ENCODE measurements at places on chromosomes 12 and 14. TPM values are rescaled to one million over a fixed set of nuclear protein-coding genes. Genes with fewer than 3 reads are reported as not detected.

The KRT82 gene
- not detected for total RNA-seq

The MYO1H gene
- total RNA-seq: 0.15 TPM

The CIROP gene
- not detected for total RNA-seq

The NTN4 gene
- total RNA-seq: 72.4 TPM

The IL22 gene
- total RNA-seq: not detected

DNA sequence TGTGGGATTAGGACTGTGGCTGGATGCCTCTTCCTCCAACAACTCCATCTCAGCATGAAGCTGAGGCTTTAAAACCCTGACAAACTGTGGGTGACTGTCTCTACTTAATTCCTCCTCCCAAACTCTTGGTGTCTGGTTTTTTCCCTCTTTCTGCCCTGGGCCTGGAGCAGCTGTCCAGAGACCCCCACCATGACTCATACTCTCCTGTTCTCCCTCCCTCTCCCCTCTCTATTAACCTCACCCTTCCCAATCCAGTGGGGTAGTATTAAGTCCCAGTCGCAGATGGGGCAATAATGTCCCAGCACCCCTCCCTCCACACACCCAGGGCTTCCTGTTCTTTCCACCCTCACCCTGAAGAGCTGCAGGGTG, 2.0 kb upstream of the DNAJC14 start:
- no peak for DNase-seq

DNA sequence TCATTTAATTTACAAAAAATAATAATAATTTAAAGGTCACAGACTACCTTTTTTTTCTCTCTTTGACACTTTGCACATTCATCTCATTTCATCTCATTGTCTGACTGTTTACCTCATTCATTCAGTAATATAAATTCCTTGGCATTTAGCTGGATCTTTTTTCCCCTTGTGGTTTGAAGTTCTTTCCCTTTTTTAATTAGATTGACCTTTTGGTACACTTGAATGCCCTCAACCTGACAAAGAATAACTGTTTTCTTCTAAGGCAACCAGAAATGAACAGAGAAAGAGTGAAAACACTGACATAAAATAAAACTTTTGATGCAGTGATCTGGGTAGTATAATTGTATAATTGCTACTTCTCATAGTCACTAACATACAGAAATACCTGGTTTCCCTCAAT, 774.9 kb upstream of the NOVA1 start:
- DNase-seq: no peak

DNA sequence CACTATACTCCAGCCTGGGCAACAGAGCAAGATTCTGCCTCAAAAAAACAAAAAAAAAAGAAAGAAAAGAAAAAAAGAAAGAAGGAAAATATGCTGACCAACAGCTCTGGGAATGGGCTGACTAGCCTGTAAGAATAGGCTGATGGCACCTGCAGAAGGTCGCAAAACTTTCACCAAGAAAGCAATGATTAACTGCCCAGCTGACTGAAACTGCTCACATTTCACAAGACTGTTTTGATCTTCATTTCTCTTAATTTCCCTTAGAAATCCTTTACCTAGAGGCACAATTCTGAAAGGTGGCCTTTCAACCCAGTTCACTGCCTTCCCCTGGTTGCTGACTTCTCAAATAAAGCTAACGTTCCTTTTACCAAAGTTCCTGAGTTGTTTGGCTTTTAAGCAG, 12.4 kb downstream of the BEST3 start:
- DNase-seq: no peak

DNA sequence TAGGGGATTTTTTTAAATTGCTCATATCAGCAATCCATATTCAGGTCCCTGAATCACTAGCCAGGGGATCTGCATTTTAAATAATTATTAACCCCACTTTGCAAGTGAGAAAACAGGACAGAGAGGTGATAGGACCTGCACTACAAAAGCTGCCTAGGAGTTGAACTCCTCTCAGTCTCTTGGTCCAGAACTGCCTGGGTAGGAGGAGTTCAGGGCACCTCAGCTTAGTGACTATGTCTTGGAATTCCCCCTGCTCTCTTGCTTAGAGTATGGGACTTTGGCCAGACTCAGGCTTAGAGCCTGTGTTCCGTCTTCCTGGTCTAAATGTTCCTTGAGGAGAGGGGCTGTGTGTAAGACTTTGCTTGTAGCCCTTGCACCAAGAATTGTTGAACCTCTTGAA, 68.2 kb upstream of the WSCD2 start:
- no peak for DNase-seq

GRCh38 chr12:1419849-1420371, 174.5 kb downstream of the FBXL14 start:
- DNase-seq: no peak

DNA sequence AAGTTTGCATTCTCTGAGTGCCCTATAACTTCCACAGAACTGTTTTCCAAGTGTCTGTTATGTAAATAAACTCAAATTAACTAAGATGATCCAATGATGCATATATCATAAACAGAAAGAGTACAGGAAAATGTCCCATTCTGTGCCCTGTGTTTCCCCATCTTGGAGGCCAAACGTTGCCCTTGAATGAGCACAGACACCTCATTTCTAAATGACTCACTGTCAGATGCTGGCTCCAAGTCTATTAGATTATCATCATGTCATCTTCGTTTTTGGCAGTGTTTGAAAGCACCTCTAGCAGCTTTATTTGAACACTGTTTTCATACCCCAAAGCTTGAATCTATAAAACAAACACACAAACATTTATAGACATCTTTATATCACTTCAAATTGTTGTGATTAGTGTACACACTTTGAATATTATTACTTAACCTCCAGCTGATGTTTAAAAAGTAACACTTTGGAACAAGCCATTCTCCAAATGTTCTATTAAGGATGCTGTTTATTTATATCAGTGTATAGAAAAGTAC, 424.2 kb downstream of the NOVA1 start:
- DNase-seq: peak; percentile 57

DNA sequence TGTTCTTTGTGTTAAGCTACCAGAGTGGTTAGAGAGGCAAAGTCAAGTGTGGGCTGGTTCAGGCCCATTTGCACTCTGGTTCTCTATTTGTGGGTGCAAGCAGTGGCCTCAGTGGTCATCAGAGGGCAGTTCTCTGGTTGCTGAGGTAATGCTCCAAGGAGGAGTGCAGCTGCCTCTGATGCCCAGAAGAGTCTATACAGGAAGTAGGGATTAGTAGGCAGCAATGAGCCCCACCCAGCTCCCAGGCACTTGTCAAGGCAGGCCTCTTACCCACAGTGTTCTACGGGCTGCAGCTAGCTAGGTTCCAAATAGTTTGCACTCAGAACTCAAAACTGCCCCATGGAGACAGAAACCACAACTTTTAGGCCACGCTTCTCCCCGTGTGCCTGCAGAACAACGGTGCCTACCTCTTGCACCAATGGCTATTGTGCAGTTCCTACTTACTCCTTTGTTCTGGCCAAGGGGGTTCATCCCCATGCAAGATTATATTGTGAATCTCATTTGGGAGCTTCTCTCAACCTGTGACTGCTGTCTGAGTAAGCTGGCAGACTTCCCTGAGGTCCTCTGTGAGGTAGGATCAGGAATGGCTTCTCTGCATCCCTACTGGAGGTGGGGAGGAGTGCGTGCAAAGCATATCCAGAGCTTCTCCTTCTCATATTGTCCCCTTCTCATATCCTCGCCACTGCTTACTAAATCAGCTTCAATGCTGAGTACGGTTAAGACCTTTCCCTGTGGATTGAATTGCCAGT, 410.3 kb upstream of the LMO3 start:
- DNase-seq: no peak

DNA sequence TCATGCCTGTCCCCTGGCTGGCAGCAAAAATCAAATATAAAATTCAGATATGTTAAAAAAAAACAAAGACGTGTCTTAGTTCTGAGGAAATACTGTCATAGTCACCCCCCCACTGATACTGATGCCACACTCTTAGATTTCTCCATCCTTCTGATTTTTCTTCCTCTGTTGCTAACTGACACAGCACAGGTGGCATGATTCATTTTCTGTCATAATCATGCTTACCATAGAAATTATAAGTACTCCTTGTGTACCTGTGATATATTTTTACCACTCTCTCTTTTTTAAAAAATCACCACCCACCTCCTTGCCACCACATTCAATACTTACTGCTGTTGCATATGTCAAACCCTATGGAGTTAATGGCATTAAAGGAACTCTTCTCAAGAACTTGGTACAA, 209.2 kb downstream of the PPM1H start:
- DNase-seq: no peak

DNA sequence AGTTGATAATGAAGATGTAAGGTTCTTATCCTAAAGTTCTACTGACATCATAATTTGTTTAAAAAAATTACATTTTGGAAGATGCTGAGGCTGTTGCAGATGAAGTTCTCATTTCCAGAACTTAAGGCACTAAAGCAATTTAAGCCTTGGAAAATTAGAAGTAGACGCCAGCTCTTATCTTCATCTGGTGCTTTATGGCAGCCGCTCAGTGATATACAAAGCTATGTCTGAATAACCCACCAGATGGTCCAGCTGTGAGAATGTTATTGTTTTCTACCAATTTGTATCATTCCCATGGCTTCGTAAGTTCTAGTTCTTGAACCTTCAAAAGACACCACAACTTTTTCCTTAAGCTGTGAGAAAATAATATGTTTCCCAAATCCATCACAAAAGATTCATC, 212.1 kb upstream of the ARID2 start:
- DNase-seq: peak; percentile 7

DNA sequence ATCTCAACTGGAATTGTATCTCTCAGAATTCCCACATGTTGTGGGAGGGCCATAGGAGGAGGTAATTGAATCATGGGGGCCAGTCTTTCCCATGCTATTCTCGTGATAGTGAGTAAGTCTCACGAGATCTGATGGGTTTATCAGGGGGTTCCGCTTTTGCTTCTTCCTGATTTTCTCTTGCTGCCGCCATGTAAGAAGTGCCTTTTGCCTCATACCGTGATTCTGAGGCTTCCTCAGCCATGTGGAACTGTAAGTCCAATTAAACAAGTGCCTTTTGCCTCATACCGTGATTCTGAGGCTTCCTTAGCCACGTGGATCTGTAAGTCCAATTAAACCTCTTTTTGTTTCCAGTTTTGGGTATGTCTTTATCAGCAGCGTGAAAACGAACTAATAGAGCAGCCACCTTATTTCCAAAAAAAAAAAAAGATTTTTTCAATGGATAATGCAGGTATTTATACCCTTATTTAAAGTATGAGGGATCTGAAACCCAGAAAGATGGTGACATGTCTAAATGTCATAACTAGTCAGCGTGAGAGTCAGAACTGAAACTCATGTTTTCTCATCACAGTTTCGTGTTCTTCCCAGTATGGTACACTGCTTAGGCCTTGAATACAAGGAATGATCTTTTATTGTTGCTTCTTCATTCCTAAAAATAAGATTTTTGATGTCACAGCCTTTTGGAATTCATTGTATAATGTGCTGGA, 89.6 kb downstream of the ERC1 start:
- DNase-seq: no peak

- no peak for DNase-seq
Observed at GRCh38 chr12:7068994-7069346, 8.5 kb downstream of the C1S start.

- DNase-seq: no peak
Observed at GRCh38 chr12:53733051-53733806, 6.0 kb upstream of the CALCOCO1 start.

- no peak for DNase-seq
Observed at GRCh38 chr14:96571311-96571710, 69.1 kb downstream of the PAPOLA start.

- no peak for DNase-seq
Observed at GRCh38 chr12:15664491-15664890, 124.7 kb downstream of the EPS8 start.

DNA sequence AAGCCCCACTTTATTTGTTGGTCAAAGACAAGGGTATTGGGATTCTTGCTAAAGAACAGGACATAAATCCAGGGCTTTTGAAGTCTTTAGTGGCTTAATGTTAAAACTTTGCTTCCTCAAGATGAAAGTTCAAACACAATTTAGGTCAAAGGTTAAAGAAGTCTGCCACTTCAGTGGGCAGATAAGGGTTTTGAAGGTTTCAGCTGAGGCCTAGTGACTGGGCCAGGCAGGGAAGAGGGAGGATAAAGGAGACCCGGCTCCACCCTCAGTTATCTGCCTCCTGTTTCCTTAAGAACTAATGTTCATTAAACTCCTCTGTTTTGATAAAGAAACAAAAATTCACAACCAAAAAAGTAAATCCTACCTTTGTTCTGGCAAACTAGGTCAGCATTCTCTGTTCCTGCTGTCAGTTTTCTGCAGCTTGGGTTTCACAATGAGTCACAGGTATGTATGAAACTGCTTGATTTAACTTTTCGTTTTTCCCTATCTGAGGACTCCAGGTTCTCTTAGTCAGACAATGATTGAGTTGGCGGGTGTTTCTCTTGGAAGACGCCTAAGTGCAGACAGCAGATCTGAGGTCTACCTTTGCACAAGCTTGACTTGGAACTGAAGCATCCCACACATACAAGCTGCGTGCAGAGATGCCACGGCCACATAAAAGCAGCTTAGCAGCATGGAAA, 208.3 kb downstream of the EXOC5 start:
- peak; percentile 6 for DNase-seq

DNA sequence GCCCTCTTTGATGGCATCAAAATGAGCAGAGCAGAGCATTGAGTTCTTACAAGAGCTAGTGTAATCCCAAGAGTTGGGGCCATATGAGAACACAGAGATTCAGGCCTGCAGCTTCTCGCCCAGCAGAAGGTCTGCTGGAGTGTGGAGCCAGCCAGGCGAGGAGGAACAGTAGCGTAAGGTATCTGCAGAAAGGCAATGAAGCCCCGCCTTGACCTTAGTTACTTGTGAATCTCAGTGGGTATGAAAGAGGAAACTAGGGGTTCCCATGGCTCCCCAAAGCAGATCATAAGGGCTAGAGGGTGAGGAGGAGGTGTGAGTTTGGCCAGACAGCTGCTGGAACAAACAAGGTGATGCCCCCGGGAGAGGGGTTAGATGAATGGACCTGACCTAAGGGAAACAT, 49.4 kb downstream of the SLC8A3 start:
- no peak for DNase-seq

GRCh38 chr14:21096438-21096837, 2.0 kb downstream of the ZNF219 start:
- no peak for DNase-seq

GRCh38 chr14:50242096-50242495, 10.7 kb upstream of the SOS2 start:
- DNase-seq: no peak

DNA sequence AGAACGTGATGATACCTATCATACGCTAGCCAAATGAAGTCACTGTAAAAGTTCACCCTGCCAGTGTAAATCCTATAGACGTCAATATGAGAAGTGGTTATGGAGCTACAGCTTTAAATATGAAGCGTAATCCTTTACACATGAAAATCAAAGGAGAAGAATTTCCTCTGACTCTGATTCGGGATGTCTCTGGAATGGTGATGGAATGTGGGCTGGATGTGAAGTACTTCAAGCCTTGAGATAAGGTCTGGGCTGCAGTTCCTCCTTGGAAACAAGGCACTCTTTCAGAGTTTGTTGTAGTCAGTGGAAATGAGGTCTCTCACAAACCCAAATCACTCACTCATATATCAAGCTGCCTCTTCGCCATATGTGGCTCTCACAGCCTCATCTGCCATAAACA, 53.1 kb upstream of the NAP1L1 start:
- DNase-seq: no peak

Measured in lung (tissue), 17 donors.